ENCODE measurements at places on chromosomes 11 and 22.

GRCh38 chr22:19990188-19990587 is 26.4 kb downstream of the ARVCF start:
- DNase-seq: no peak

GRCh38 chr11:122045181-122045586 is 70.8 kb downstream of the BLID start:
- no peak for DNase-seq

- no peak for DNase-seq
Measured at GRCh38 chr22:31754813-31755212, 994 bp downstream of the DEPDC5 start.

DNA sequence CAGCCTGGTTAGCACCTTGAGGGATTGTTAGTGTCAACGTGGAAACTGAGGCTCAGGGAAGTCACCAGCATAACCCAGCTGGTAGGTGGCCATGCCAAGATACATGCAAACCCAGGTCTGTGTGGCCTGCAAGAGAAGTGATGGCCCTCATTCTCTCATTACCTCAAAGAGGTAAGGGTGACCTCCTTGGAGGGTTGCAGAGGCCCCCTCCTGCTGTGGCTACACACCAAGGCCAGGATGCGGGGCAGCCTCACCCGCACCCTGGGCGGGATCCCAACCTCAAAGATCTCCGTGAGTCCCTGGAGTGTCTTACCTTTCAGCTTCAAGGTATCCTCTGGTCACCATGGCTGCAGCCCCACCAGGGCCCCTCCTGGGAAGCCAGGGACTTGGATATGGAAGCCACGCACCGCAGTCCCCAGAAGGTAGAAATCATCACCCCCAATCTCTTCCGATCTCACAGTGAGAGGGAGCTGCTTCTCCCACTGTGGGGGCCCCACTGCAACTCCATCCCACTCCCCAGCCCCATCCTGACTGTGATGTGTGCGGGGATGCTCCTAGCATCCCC is 95.4 kb downstream of the MORC2 start:
- no peak for DNase-seq

DNA sequence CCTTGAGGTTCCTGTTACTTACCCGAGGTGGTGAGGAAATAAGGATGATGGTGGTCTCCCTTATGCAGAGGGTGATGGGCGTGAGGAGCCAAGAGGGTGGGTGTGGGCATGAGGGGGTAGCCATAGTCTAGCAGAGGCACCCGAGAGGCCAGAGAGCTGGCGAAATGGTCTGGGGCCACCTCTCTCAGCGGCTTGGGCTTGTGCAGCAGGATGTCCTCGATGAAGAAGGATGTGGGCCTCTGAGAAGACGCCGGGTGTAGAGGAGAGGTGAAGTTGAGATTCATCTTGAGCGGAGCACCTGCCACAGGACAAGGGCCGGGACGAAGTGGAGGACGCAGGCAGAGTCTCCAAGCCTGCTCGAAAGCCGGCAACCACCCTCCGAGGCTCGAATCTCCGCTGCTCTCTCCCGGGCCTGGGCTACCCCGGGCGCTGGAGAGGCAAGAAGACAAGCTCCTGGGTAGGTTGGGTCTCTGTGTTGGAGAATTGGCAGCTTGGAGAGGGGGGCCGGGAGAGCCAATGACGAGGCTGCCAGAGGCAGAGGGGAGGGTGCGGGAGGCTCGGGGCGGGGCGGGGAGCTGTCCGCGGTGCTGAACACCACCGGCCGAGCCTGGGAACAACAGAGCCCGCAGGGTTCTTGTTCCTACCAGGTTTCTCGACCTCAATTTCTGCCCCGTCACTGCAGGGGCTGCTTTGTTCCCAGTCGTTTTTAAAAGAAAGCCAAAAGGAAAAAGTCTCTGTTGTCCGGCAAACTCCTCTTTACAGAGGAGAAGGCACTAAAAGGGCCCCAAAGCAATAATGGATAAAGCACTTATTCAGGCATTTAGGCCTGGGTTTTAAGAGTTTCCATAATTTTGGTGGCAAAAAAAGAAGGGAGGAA is at the start of gene BSX:
TSS of gene BSX (minus strand) at position 447 of the 877 bp plus-strand sequence. CDS start at position 284, 163 bp downstream.
- DNase-seq: no peak

GRCh38 chr11:73530109-73530508 is 67.8 kb downstream of the FAM168A start:
- no peak for DNase-seq

DNA sequence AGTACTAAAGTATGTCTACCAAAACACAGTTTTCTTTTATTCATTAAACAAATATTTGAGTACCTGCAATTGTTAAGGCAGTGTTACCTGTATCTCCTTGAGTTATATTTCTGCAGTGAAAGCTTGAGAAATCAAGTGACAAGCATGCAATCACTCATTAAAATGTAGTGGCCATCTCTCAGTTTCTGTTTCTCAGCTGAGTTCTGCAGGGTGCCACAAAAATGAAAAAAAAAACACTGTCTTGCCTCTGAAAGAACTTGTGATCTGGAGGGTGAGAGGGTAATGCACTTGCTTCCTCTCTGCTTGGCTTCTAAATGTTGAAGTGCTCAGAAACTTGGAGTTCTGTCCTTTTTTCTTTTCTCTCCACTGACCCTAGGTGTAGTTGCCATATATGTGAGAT is 6.8 kb downstream of the QSER1 start:
- DNase-seq: no peak

DNA sequence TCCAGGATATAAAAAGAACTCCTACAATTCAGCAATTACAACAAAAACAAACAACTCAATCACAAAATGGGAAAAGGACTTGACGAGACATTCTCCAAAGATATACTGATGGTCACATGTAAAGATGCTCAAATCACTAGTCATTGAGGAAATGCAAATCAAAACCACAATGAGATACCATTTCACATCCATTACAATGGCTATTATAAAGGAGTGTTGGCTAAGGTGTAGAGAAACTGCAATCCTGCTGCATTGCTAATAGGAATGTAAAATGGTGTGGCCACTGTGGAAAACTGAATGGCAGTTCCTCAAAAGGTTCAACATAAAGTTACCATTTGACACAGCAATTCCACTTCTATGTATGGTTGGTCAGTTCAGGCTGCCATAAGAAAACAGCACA is 11.8 kb upstream of the TBCEL start:
- no peak for DNase-seq

- DNase-seq: no peak
Measured at GRCh38 chr11:130150790-130151189, 8.8 kb upstream of the ST14 start.

GRCh38 chr22:37818409-37819104 is 4.6 kb upstream of the GALR3 start:
- DNase-seq: no peak

GRCh38 chr11:118318581-118319336 is 14.2 kb downstream of the CD3E start:
- no peak for DNase-seq

DNA sequence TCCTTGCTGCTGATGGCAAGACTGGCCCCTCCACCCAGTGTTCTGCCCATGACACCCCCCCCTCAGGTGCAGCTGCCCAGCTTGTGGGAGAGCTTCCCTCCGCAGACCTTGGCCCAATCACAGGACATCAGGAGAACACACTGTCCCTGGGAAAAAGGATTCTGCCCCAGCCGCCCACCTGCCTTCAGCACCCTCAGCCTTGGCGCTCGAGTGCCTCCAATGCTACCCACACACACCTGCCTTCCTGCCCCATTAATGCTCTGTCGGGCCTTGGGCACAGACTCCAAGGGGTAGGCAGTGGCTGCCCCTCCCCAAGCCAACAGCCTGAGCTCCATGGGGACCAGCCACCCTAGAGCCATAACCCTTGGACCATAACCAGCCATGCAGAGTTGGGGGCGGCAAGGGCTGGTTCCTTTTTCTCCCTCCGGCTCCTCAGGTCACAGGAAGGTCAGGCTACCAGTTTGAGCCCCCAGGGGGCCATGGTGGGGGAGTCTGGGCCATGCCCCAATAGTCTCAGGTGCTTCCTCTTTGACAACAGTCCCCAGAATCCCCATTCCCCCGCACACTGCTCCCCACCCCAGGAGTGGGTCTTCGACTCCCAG is 1.3 kb upstream of the ZNF70 start:
- no peak for DNase-seq

DNA sequence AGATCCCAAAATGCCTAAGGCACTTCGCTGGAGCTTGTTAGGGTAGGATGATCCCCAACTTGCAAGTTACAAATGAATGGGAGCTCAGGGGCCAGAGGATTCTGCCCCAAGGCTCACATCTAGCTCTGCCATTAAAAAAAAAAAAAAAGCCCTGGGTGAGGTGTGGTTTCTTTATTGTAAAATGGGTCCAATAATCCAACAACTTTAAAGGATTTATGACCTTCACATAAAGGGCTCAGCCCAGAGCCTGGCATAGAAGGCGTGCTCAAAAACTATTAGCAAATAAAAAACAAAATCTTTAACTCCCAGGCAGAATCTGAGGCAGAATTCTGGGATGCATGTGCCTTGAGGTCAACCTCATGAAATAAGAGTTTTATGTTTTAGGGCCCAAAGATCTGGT is 42.5 kb downstream of the WT1 start:
- no peak for DNase-seq

DNA sequence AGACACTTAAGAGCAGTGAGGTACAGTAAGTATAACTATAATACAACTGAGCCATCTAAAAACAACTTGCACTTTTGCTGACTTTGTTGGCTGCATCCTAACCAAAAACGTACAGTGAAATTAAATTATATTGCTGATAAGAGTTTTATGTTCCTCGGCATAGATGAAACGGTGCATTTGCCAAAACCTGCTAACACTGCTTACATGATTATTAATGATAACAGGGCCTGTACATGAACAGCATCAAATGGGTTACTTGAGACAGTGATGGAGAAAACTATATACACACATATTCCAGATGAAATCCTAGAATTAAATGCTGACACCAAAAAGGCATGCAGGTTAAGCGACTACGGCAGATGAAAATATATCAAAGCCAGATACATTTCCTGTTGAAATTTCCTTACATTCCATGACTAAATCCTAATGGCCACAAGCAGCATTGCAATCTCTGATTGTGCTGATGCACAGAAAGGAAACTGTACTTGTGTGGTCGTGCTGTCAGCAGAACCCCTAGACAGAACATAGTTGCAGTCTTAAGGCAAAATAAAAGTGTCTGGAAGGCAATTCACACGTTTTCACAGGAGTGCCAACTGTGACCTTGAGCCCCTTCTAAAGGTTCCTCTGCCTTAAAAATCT is 143.9 kb downstream of the CADM1 start:
- no peak for DNase-seq

- no peak for DNase-seq
Measured at GRCh38 chr11:36053281-36053680, 109.4 kb downstream of the LDLRAD3 start.

DNA sequence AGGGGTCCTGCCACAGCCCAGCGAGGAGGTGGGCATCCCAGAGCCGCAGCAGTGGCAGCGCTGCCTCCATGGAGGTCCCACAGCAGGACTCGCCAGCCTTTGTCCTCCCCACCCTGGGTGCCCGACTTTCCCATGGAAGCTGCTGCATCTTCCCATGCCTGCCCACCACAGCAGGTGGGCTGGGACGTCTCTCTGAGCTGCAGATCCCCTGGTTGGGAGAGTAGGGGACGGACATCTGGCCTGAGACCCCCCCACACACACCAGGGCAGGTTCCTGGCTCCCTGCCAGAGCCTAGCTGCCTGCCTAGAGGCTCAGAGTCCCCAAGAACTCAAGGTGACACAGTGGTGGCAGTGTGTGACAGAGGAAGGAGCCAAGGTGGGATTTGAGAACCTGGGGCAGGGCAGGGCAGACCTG is 21.5 kb upstream of the PRR5 start:
- no peak for DNase-seq

DNA sequence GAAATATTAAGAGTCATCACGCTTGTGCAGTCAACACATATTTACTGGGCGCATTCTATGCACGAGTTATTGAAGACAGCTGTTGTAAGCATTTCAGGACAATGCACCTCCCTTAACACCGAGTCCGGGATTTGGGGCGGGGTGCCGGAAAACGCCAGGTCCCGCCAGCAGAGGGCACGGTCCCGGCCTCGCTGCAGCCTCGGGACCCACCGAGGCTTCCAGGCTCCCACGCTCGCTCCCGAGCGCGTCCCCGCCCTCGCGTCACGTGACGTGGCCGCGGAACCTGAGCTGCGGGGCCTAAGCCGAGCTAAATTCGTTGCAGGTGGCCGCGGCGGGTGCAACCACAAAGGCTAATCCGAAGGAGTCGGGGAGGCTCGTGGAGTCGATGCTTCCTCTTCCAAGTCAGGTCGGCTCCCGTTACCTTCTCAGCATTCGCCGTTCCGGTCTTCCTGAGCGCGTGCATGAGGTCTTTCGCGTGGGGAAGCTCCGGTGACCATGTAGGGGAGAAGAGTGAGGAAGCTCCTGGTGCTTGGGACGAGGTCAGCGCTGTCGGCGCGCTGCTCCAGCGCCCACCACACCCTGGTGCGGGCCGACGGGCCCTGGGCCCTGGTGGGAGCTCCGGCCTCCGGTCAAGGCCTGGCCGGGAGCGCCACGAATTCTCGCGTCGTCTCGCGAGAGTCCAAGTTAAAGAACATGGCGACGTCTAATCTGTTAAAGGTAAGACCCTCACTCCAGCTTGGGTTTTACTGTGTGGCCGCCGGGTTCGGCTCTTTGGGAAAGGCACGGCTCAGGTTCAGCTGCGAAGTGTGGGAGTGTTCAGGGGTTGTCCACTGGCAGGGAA is at the start of gene CUL5:
TSS of gene CUL5 (plus strand) at position 243 of the 841 bp plus-strand sequence. CDS start at position 694, 451 bp downstream.
- peak; percentile 86 for DNase-seq

DNA sequence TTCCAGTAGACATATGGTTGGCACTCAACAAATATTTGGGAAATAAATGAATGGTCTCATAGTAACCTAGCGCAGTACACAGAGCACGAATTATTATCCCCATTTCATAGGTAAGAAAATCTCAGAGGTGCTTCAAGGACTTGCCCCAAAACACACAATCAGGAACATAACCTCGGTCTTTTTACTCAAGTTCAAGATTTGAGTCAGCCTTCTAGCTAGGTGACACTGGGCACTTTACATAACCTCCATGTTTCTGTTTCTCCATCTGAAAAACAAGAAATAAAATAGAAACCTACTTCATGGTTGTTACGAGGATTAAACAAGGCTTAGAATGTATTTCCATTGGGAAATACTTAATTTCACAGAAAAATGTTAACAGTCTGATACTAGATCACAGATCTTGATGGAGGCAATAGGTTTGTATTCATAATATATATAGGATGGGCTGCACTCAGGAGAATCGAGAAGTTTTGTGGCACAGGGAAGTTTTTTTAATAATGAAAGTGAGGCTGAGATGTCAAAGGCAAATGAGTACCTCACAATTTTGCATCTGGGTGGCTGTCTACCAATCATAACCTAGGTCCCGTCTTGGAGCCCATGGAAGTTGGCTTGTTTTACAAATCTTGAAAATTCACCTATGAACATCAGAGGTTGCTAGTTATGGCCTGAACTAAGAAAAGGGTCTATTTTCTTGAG is 147.4 kb upstream of the ZC3H12C start:
- DNase-seq: no peak
